ENCODE measurements at places on chromosomes 12 and 14.

DNA sequence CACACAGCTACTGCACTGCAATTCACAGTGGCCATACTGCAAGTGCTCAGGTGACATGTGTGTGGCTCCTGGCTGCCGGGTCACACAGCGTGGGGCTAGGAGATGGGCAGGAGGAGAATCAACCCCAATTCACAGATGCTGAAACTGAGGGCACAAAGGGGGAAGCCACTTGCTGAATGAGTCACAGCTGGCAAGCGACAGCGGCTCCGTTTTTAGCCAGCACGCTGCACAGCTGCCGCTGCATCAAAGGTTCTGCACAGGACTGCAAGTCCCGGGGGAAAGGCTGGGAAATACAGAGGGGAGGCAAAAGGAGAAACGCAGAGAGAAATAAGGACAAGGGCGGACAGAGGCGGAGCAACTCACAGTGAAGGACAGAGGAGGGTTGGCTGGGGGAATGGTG is 57.9 kb downstream of the KDM2B start:
- DNase-seq, result no peak

GRCh38 chr12:108204117-108204987 is 75.3 kb downstream of the WSCD2 start:
- DNase-seq, result no peak

GRCh38 chr14:69107407-69108003 is 45.4 kb downstream of the DCAF5 start:
- DNase-seq, result peak; percentile 11

- DNase-seq, result no peak
Observed at GRCh38 chr12:617304-617915, 45.8 kb downstream of the NINJ2 start.

GRCh38 chr12:4506430-4506829 is 32.3 kb upstream of the RAD51AP1 start:
- no peak for DNase-seq

GRCh38 chr14:104693482-104694431 is 4.3 kb downstream of the INF2 start:
- DNase-seq, result no peak

- no peak for DNase-seq
Observed at GRCh38 chr12:5567016-5567725, 135.3 kb downstream of the NTF3 start.

DNA sequence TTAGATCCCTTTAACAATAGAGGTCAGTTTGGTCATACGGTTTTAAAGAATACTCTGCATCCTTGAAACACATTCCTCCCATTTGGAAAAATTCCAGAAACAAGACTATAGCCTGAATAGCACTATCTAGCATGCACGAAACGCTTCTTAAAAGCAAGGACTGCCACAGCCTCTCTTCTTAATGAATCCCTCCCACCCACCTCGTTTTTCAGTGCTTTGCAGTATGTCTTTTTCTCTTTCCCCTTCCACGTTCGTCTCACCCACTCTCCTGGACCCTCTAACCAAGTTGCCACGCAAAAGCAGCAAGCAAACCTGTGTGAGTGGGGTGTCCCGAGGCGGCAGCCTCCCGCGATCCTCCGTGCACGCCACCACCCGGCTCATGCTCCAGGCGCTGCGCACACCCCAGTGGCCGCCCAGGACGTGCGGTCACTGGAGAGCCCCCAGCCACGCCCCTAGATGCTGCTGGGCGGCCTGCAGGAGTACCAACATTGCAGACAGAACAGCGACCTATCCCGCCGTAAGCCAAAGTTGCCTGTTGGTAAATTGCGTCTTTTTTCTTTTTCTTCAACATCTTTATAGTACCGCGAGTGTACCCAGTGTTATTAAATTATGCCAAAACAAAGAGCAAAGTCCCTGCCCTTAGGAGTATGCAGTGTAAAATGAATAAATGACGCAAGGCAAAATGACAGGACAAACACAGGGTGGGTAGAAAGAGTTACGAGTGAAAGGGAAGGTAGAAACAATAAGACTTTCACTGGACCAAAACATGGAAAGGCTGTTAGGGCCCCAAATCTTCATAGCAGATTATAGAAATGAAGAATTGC is at the start of gene SLC38A4:
Gene SLC38A4, minus strand, starts transcription at position 407 of the 824 bp plus-strand sequence. CDS start 32,926 bp downstream, outside the sequence.
- no peak for DNase-seq

DNA sequence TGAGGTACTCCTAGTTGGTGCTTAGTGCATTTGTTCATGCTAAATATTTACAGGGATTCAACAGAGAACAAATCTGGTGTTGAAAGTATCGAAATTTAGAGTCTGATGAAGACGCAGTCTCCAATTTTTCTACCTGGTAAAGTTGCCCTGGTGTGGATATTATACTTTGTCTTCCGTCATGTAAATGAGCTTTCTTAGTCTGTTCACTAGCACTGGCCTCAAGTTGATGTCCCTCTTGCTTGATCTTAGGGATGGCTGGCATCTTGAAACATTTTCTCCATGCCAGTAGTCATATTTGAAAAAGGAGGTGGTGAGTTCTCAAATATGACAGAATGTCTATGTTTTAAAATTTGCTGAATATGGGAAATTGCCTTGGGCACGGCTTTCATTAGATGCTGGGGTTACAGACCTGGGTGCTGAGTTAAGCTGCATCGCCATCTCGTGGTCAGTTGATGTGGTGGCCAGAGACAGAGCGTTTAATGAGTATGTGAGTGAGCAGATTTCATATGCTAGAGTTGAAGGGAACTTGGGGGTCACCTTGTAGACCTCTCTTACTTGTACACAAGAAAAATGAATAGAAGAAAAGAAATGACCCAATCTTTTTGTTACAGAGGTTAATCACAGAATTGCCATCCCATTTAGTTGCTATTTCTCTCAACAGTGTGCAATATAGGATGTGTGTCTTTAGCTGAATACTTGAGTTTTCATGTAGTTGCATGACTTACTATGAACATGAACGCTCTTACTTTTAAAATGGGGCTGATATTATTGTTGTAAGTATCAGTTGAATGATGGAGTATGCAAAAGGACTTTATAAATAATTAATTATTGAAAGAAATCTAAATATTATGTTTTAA is 172.8 kb upstream of the DCN start:
- DNase-seq, result peak; percentile 33

DNA sequence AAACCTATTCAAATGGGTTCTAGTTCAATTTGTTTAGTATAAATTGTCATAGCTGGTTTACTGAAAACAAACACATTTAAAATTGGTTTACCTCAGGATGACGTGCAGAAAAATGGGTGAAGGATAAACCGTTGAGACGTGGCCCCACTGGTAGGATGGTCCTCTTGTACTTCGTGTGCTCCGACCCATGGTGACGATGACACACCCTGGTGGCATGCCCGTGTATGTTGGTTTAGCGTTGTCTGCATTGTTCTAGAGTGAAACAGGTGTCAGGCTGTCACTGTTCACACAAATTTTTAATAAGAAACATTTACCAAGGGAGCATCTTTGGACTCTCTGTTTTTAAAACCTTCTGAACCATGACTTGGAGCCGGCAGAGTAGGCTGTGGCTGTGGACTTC is 8.3 kb downstream of the CALM1 start:
- DNase-seq, result no peak

GRCh38 chr14:56884617-56885016 is 74.3 kb upstream of the OTX2 start:
- DNase-seq, result no peak

DNA sequence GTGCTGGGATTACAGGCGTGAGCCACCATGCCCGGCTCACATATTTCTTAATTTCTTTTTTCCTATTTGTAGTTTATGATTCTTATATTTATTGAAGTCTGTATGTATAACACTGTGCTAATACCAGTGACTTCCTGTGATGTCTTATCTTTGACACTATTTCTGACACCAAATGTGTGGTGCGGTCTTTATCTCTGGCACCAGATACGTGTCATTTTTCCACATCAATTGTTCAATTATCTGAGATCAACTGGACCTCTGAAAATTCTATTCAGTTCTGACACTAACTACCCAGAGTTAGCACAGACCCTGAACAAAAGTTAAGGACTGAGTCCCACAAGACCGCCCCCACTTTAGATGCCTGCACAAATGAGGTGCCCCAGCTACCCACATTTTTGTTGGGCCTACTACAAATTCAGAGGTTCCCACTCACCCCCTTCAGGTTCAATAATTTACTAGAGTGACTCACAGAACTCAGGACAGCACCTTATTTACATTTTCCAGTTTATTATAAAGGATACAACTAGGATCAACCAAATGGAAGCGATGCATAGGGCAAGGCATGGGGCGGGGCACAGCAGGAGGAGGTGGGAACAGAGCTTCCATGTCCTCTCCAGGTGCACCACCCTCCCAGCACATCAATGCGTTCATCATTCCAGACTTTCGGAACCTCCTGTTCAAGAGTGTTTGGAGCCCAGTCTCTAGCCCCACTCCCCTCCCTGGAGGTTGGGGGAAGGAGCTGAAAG is 11.6 kb upstream of the SRSF9 start:
- no peak for DNase-seq

- no peak for DNase-seq
Observed at GRCh38 chr14:39005044-39005880, 97.8 kb downstream of the SEC23A start.

DNA sequence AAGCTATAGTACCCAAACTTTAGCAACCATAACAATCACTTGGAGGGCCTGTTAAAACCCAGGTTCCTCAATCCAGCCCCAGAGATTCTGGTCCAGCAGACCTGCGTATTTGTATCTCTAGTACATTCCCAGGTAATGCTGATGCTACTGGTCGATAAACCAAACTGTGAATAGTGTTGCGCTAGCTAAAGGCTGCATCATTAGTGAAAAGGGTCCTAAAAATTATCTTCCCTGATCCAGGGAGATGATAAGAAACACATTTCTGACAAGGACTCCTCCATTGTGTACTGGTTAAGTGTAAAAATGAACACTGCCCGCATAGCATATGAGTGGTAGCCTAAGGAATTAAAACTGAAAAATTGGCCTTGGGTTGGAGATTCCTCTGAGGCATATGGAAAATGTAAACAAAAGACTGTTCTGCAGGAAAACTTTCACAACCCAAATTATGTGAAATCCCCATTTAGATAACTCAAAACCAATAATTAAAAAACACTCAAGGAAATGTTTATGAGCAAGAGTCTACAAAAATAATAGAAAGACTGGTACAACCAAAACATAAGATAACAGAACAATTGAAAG is 322.7 kb downstream of the CEP128 start:
- no peak for DNase-seq

DNA sequence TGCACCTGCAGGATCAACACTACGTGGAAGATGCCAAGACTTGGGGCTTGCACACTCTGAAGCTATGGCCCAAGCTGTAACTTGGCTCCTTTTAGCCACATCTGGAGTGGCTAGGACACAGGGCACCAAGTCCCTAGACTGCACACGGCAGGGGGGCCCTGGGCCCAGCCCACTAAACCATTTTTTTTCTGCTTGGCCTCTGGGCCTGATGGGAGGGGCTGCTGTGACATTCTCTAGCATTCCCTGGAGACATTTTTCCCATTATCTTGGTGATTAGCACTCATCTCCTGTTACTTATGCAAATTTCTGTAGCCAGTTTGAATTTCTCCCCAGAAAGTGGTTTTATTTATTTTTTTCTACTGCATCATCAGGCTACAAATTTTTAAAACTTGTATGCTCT is 1080.7 kb downstream of the LRFN5 start:
- no peak for DNase-seq

DNA sequence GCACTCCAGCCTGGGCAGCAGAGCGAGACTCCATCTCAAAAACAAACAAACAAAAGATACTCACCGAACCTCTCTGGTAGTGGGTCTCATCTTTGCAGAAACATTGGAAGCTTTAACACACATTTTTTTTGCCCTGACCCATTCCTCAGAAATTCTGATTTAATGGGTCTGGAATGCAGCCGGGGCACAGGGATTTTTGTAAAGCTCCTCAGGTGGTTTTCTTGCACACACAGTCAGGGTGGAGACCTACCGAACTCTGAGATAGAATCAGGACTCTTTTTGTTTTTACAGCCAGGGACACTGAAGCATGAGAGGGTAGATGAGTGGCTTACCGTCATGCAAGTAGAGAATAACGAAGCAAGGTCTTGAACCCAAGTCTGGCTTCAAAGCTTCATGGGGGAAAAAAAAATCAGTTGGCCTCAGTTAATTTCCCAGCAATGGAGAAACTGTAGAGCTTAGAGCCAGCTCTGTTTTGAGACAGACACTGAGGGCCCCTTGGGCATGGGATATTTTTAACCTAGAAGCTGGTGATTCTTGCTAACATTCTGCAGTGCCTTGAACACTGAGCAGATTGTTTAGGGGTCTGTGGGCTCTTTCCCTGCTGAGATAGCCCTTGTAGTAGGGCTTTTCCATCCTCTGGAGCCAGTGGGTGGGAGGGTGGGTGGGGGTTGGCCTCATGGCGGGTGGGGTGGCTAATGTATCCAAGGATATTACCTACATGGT is 4.8 kb downstream of the RNU4-2 start:
- DNase-seq, result no peak

GRCh38 chr14:105047283-105048016 is 17.8 kb downstream of the GPR132 start:
- DNase-seq, result no peak

DNA sequence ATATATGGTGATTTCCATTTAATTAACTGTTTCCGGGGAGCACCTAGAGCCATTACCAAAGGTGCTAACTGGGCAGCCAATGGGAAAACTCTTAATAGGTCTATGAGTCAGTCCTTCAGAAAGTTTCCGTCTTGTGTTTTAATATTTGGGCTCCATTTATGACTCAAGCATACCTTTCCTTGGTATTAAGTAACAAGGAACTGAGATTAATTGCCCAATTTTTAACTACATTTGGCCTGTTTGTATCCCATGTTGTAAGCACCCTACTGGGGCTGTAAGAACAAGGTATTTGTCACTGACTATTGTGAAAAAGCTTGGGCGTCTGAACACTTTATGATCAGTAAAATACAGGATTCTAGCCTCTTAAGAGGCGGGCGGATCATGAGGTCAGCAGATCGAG is 62.8 kb upstream of the FOXN3 start:
- DNase-seq, result no peak

GRCh38 chr12:1496162-1496900 is 98.0 kb downstream of the FBXL14 start:
- DNase-seq, result no peak

GRCh38 chr12:82504409-82504808 is 146.1 kb downstream of the METTL25 start:
- DNase-seq, result no peak

DNA sequence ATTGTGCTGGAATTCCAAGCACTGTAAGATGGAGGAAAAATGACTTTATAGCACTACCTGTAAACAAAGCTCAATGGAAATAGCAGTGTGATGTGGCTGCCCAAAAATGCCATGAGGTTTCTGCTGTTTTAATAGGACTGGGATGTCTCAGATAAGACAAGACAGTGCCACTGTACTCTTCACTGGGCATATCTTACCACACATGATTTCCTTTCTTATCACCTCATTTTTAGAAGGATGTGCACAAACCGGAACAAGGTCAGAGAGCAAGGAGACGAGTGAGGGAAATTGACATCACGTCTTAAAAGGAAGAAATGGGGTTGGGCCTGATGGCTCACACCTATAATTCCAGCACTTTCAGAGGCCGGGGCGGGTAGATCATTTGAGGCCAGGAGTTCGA is 38.4 kb upstream of the FGD4 start:
- DNase-seq, result no peak

GRCh38 chr14:63288853-63289252 is 29.9 kb downstream of the GPHB5 start:
- DNase-seq, result no peak

GRCh38 chr12:49936925-49937324 is 13.6 kb upstream of the AQP2 start:
- DNase-seq, result no peak

GRCh38 chr12:80707830-80708258 is 410 bp downstream of the MYF6 start:
- no peak for DNase-seq

- peak; percentile 63 for DNase-seq
Observed at GRCh38 chr12:66860752-66861750, 182.2 kb upstream of the GRIP1 start.

All from T-cell (primary cell).